NCI-H1417 (cell line): ENCODE measurements at places on chromosomes 11 and 22.

DNA sequence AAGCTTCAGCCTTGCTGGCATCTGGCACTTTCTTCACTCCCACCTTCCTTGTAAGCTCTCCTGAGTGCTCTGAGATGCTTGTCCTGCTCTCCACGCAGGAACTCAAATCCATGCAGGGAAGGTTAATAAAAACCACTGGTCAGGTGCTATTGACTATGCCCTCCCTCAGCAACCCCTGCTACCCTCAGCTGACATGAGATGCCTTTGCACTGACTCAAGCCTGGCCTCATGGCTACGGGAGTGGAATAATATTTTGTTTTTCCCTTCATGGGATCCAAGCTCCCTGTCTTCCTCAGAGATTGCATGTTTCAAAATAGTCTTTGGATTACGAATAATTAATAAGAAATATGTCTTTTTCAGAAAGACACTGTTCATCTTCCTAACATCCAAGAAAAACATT, 31.7 kb upstream of the ABCC8 start:
- no peak for DNase-seq

DNA sequence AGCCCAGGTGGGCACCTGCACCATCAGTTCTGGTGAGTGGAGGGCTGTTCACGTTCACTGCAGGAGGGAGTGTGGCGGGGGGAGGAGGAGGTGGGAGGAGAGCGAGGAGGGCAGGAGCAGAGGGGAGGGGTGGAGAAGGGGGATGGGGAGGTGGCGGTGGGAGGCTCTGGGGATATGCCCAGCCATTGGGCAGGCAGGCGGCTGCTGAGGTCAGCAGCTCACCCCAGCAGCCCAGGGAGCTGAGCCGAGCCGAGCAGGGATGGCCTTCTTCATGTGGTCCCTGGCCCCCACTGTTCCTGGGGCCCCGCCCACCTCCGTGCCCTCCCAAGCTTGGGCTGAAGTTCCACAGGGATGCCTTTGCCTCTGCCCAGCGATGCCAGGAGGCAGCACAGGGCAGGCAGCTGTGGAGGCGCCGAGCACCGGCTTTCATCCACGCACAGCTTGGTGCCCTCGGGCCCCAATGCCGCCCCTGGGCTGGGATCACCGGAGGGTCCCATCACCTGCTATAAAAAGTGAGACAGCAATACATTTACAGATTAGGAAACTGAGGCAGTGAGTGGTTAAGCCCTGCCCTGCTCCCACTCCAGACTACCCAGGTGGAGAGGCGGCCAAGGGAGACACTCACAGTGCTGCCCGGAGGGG, 21.6 kb downstream of the RTN4R start:
- DNase-seq, result peak; percentile 68

- DNase-seq, result no peak
Measured at GRCh38 chr22:30266445-30267381, at the start of gene OSM. OSM (minus strand) TSS chr22:30266851; CDS start chr22:30266799, 52 bp downstream.

- no peak for DNase-seq
Measured at GRCh38 chr11:91265946-91266345, 958.7 kb upstream of the FAT3 start.

DNA sequence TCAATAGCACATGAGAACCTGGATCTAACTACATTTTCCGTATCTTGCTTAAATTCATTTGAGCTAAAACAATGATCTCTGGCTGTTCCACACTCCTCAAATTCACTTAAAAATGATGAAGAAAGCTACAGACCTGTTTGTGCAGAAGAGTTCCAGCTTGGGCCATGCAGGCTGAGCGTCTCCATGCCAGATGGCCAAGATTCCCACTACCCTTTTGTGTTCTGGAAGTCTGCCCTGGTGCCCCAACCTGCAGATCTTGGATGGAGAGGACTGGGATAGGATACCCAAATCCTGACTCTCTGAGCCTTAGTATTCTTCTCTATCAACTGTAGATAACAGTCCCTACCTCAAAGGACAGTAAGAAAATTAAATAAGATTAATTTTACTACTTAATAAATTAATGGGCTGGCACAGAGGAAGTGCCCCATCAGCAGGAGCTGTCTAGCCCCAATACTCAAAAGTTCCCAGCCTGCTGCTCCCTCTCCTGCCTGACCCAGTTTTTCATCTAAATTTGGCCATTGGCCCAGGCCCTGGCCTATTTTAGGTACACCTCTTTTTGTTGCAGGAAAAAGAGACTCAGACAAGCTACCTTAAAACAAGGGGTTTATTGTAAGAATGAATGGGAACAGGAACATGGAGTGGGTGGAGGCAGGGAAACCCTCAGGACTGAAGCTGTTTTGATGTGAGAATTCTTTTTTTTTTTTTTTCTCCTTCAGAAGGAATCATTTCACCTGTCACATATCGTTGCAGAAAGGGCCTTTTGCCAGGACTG, 81.4 kb upstream of the GRK3 start:
- DNase-seq, result no peak

- no peak for DNase-seq
Measured at GRCh38 chr11:65814131-65814985, 19.4 kb upstream of the SNX32 start.

DNA sequence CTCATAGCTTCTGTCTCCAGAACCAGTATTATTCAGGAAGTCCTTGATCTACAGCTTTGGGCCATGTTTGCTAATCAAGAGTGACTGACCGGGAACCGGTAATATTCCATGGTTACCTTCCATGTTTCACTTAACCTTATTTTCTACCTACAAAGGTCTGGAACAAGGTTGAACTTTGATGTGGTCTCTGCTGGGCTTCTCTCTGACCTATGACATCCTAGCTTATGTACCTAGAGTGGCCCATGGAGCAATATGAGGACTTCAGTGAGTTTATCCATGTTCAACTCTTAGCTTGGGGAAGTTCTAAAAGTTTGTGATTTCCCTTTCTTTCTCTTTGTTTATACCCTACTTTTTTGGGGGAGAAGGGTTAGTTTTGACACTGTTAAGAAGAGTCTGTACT, 33.2 kb downstream of the CCDC90B start:
- no peak for DNase-seq

DNA sequence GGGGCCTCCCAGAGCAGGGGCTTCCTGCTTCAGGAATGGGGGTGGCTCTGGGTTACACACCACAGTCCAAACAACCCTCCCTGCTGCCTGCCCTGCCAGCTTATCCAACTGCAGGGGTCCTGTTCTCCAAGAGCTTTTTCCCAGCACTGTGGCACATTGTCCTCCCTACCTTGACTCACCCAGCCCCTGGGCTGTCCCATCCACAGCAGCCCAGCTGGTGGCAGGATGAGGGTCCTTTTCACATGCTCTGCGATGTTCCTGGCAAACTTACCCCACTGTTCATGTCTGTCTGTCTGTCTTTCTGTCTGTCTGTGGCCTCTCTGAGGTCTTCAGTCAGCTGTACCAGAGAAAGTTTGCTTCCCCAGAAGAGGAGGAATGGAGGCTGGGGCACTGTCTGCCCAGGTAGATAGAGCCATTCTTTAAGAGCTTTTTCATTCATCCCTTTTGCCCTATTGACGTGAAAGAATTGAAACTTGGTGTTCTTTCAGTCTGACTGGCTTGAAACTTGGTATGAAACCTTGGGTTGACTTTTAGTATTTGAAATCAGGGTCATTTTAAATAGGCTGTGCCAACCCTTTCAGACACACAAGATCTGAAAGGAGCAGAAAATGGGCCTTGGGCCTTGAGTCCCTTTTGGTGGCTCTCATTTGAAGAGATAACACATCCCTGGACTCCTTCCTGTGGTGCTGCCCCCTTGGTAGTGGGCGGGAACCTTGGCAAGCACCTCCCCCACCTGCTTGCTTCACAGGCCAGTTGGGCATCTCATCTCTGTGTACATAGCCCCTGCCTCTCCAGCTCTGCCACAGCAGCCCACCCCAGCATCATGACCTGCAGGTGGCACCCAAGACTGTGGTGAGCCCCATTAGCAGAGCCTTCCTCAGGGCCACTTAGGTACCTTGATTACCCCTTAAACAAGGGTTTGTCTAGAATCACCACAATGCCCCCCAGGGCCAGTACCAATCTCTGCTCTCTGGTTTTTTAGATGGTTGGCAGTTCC, 74.6 kb upstream of the SUSD2 start:
- no peak for DNase-seq

DNA sequence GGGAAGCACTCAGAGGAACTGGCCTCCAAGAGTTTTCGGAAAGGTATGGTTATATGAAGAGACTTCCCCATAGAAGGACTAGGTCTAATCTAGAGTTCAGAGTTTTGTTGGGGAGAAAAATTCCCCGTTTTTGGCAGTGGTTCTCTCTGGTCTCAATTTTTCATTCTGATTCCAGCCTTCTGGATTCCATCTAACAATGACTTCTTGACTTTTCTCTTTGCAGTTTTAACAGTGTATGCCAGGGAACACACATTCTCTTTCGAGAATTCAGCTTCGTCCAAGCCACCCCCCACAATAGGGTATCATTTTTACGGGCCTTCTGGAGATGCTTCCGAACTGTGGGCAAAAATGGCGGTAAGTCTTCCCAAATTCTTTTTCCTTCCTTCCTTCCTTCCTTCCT, 115.6 kb downstream of the CSTPP1 start:
- DNase-seq, result no peak

- DNase-seq, result peak; percentile 86
Measured at GRCh38 chr11:67572747-67573419, 10.7 kb upstream of the GSTP1 start.
